Stimulated activated CD4-positive, alpha-beta T cell treated with anti-CD3 and anti-CD28 coated beads, TNF-alpha, amount 100 ng/mL, for 24 hours (primary cell): ENCODE measurements at places on chromosomes 2 and 18.

DNA sequence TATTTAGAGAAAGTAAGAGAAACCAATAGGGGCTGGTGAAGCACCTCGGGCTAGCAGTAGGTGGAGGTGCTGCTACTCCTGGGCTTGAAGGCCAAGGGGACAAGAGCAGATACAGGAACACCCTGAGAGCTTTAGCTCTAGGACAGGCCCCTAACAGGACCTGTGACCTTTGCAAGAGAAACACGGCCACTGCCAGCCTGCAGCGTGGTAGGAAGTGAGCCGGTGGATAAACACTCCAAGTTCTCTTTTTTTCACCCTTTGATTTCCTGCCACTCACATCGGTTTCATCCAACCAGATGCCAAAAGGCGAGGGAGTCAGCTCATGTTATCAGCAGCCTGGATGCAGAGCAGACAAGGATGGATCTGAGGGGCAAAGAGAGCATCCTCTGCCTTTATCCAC is 66.8 kb upstream of the SPRED2 start:
- no peak for DNase-seq

- no peak for DNase-seq
These were observed 12.4 kb downstream of the GALNT5 start for GRCh38 chr2:157269922-157270321.

GRCh38 chr2:165700531-165700930 is 93.5 kb downstream of the GALNT3 start:
- no peak for DNase-seq

- no peak for DNase-seq
These were observed 184.5 kb downstream of the TCF4 start for GRCh38 chr18:55403421-55403949.

DNA sequence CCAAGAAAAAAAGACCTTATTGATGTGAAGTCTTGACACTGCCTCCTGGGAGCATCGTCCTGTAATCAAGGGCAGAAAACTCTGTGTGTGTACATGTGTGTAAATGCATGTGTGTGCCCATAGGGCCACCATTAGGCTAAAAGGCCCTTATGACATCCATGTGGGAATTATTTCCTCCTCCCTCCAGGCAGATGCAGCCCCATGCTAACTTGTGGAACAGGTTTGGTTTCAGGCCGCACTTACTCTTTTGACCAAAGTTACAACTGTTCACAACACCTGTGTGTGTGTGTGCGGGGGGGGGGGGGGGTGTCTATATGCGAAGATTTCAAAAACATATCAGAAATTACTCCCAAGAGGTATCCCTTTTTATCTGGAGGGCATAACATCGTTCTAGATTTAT is 87.4 kb upstream of the SLC14A2 start:
- DNase-seq: no peak

DNA sequence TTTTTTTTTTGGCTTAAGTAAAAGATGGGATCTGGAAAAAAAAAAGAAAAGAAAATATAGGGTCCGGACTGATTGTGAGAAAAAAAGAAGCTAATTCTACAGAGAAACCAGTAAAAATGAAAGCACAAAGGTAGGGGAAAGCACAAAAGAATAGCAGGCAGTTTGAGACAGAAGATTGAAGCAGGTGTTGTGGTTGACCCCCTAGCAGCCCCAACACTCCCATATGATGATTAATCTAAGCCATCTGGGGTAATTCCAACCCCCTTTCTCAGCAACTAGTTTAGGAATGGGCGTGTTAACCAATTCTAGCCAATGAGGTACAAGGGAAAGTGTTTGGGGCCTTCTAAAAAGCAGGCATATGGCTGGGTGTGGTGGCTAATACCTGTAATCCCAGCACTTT is 77.0 kb downstream of the MBD2 start:
- DNase-seq: no peak

- DNase-seq: peak; percentile 57
These were observed 182.4 kb downstream of the NCK2 start for GRCh38 chr2:105926960-105927678.
